Stimulated activated CD8-positive, alpha-beta memory T cell treated with anti-CD3 and anti-CD28 coated beads, Interleukin-7, amount 100 ng/mL, for 1 hour (primary cell): ENCODE measurements at places on chromosomes 1 and 21.
A peak's percentile ranks its signal among the peaks of the same experiment; 100 is the strongest.

DNA sequence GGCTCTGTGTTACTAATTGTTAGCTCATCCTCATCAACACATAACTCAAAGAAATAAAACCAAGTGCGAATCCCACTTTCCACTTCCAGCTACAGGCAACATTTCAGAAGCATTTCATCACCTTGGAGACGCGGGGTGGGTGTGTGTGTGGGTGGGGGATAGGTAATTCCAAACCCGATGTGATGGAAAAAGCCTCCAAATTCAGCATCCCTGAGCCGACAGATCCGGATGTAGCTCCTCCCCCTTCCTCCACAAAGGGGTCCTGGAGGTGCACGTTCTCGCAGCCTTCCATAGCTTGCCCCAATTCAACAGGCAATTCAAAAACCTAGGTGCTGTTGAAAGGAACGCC lies 486 bp downstream of the HSPA13 start:
- DNase-seq = no peak

DNA sequence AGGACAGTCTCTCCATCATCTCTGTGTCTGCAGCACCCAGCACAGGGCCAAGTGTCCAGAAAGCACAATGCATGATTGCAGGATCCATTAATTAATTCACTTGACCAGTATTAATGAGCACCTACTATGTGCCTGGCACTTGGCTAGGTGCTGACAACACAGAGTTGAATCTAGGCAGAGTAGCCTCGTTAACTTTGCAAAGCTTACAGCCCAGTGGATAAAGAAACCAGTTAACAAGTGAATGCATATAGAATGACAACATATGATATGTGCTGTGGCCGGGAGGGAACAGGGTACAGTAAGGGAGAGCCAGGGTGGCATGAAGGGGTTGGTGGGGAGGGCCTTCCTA lies 10.9 kb downstream of the SLC1A7 start:
- no peak for DNase-seq

DNA sequence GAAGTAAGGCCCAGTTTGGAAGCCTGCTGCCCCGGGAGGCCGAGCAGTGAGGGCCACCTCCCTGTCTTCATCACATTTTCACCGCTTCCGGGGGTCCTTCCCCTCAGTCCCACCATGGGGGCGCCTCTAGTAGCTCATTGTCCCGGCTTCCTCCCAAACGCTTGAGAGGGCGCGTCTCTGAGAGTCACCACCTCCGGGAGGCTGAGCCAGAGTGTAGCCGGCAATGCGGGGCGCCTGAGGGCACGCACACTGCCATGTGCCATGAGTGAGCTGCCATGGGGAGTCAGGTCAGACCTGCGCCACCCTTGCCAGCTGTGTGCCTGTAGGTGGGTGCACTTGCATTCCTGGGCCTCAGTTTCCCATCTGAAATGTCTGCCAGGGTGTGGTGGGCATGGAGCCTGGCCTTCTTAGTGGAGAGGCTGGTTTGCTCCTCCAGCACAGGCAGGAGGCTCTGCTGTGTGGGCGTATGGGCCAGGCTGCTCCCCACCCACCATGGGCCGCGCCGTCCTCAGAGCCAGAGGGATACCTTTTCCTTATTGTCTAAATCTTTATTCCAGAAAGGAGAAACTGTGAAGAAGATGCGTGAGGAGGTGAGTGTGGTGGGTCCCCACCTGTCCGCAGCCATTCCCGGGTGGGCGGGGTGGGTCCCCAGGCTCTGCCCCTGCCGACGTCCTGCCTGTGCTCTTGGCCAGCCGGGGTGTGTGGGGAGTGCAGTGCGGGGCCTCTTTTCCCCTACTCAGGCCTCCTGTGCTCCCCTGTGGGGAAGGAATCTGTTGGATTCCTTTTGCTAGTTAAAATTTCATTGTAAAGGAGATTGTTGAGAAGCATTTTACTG lies 81.3 kb upstream of the COL6A1 start:
- no peak for DNase-seq

DNA sequence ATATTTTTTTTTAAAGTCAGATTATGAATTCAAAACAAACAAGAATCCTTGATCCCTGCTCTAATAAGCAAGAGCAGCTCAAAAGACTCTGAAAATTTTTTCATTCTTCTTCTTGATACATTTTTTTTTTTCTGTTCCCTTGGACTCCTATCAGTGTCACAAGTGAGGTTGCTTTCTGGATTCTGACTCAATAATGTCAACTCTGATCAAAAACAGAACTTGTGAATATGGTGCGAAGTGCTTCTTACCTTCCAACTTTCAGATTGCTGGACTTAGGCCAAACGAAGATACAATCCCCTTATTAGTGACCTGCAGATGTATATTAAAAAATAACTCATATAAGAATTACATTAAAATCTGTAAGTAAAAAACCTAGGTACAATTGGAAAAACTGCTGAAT lies 136.1 kb downstream of the GPATCH2 start:
- DNase-seq = no peak

DNA sequence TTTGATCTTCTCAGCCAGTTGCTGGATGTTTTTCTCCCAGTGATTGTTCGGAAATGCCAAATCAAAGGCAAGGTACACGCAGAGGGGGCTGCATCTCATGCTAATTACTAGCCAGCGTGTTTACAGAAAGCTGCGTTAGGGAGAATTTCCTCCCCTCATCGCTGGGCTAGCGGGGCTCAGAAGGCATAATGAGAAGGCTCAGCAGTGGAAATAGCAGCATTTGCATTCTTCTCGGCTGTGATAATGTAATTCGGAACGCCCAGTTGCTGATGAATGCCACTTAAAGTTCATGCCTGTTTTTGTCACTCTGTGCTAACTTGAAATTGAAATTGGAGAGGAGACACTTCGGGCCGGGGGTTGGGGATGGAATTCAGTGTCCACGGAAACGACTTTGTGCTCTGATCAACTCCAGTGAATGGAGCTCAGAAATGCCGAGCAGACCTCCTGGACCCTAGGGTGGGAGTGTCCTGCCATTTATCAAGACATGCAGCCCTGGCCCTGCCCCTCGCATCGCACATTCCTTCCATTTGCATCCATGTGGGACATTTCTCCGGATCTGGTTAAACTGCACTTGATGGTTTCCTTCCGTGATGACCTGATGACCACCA lies 313.4 kb upstream of the C1orf174 start:
- DNase-seq = no peak

DNA sequence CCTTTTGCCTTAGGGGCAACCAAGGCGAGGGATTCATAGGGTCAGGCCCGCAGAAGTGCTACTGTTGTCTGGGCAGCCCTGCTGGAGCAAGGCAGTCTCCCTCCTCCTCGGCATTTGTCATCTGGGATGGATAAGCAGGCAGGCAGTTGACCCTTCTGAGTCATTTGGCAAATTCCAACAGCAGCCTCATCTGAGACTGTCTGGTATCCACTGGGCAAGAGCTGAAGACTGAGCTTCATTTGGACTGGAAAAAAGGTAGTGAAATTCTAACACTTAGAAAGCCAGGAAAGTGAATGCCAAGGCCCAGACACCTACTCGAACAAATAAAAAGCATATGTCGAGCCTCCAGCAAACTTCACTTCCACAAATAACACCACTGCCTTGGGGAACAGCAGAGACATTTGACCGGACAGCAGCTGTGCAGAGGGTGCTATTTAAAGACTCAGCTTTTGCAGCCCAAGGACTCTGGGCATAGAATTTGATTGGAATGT lies 4.0 kb upstream of the ZBTB40 start:
- no peak for DNase-seq

GRCh38 chr1:15469361-15469760 lies 6.5 kb upstream of the CELA2B start:
- DNase-seq = no peak

GRCh38 chr1:24769656-24770651 lies 24.7 kb downstream of the CLIC4 start:
- no peak for DNase-seq

DNA sequence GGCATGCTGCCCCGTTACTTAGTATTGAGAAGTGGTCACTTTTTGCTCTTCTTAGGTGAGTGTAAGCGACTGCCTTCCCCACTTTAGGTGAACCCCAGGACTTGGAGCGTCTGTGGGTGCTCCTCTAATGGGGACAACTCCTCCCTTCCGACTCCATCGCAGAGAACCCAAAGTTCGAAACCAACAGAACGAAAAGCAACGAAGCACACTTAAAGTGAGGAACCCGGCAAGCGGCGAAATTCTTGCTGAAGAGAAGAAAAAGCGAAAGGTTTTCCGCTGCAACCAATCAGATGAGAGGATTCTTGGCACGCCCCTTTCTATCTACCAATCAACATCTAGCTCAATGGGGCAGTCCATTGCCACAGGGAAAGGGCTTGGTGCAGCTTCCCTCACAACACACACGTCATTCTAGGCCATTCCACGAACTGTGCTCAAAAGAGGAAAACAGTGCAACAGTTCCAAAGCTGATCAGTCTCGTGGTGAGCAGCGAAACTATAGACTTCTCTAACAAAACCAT lies 709 bp upstream of the SUCO start:
- peak; percentile 69 for DNase-seq

DNA sequence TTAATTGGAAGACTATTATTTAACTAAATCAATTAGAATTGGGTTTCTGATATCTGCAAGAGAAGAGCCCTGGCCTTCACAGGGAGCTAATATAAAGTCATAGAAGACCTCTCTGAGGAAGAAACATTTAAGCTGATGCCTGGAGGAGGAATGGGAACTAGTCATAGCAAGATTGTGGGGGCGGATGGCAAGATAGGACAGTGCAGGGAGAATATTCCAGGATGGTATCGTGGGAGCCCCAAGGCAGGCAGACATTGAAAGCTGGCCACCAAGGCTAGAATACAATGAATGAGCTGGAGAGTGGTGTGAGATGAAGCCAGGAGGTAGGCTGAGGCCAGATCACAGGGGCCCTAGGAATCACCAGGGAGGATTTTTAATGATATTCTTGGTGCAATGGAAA lies 20.8 kb upstream of the MYSM1 start:
- DNase-seq = no peak

DNA sequence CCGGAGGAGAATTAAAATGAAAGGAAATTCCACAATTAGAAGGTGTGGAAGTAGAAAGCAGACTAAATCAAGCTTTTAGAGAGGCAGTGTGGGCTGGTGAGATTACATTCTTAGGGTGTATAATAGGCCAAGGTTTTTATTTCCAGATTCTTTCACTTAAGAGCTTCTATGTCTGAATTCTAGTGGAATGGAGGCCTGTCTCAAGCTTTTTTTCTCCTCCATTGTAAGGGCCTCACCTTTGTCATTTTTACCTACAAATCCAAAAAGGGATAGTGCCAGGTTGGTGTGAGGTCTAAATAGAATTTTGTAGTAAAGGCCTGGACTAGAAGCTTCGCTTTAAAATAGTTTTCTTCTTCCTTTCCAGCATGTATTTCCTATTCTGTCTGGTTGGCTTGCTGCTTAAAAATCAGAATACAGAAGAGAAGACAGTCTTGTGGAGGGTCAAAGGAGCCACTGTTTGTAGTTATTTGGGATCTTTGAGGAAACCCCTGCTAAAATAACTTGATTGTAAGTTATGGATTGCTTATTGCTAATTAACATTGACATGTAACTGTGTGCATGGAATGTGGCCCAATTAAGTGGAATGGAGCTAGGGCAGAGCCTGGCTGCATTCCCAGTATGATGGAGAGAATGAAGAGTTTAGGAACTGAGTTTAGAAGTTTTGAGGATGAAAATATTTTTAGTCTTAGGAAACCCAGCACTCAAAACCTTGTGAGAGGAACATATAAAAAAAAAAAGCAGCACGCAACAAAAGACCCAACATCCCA lies 162.5 kb upstream of the B3GALT2 start:
- DNase-seq = no peak

DNA sequence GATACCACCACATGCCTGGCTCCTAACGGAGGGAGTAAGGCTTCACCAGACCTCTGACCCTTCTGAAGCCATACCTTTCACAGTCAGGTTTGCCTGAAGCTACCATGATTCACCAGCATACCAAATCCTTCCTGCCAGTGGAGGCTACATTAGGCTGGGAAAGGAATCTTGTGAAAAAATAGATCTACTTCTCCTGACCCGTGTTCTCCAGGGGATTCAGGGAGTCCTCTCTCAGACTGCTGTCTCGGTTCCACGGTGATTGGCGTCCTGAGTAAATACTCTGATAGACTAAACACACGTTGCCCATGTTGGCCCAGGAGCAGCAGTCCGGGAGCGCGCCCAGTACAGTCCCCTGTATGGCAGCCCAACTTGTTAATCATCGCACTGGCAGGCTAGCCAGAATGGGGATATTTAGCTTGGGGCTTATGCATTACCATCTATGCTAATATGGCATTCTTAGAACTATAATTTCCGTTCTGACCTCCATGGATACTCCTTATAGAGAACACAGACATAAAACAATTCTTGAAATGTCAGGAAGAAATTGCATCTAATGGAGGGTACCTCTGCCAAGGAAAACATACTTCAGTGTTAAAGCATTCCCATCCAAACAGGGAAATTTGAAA lies 173.2 kb downstream of the ROR1 start:
- no peak for DNase-seq

GRCh38 chr21:31008355-31008754 lies 29.9 kb downstream of the KRTAP19-8 start:
- DNase-seq = no peak

- no peak for DNase-seq
Observed at GRCh38 chr1:57423135-57423655, 665 bp downstream of the DAB1 start.

DNA sequence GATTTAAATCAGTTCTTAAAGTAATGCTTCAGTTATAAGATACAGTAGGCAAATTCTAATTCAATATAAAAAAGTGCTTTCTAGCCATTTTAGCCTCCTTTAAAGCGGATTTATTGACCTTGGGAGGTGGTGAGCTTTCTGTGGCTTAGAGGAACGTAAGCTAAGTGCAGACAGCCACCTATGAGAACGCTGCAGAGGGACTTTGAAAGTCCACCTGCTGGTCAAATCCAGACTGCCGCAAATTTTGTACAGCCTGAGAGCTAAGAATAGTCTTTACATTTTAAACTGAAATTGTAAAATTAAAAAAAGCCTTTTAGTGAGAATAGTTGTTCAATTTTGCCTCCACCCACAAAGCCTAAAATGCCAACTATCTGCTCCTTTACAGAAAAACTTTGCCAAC lies 67.0 kb upstream of the SSX2IP start:
- DNase-seq = no peak

- no peak for DNase-seq
Observed at GRCh38 chr1:199303035-199303434, 664.2 kb downstream of the PTPRC start.

- no peak for DNase-seq
Observed at GRCh38 chr1:3717715-3718601, 34.3 kb upstream of the CCDC27 start.

- DNase-seq = no peak
Observed at GRCh38 chr1:25197235-25197975, 34.9 kb downstream of the SYF2 start.

DNA sequence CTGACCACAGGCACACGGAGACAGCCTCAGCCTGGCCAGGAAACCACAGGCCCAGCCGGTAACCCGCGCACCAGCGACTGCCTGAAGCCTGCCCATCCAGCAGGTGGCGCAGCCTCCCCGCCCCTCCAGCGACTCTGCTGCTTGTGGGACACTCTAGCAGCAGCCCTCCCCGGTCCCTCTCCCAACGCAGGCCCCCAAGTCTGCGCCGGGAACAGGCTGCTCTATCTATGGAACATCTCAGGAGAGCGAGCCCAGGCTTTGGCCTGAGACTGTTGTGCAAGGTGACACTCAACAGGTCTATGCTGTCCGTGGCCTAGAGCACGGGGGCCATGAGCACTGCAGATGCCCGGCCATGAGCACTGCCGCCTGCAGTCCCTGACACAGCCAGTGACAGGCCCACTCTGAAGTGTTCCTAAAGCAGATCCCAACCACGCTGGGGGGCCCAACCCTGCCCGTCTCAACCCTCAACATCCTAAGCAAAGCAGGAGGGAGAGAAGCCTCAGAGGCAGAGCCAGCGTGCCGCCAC lies 28.4 kb downstream of the WDR4 start:
- DNase-seq = no peak
